Ascending aorta (tissue), 2 donors: ENCODE measurements at places on chromosomes 2 and 18.

GRCh38 chr2:195410074-195410671, 246.9 kb upstream of the SLC39A10 start:
- no peaks in the 10 kb centered on the region for H3K36me3 ChIP-seq
- H3K4me3 ChIP-seq: no peak overlapping the region
- no peaks in the 10 kb centered on the region for H3K4me1 ChIP-seq
- no peak for DNase-seq
- H3K27me3 ChIP-seq: no peaks in the 10 kb centered on the region
- H3K27ac ChIP-seq: no peak overlapping the region

DNA sequence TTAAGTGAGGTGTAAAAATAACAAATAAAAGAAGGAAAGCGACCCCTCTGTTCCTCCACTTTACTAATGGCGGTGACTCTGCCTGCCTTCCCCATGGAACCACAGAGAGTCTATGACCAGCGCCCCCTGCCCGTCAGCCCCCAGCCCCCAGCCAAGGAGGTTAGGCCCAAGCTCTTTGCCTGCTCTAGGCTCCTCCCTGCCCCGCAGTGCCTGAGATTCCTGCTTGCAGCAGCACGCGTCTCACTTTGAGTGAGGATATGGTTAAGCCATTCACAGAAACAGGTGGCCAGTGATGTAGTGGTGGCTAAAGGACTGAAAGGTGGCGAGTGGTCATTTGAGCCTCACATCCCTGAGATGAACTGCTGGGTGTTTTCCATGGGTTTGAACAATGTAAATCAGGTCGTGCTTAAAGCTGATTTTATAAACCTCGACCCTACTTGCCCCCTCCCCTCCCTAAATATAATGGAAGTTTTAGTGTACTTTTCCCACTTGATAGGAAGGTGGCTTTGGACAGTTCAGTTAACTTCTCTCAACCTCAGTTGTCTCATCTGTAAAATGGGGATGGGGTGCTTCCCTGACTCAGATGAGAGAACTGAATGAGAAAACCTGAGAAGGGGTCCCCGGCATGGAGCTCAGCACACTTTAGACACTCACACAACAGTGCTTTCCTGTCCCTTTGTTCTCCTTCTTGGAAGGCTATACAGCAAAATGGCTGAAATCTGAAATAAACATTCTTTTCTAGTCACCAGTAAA, 46.5 kb downstream of the IL1RL2 start:
- no peak for DNase-seq
- no peaks in the 10 kb centered on the region for H3K27me3 ChIP-seq
- no peaks in the 10 kb centered on the region for H3K36me3 ChIP-seq
- H3K4me1 ChIP-seq: peaks cover 3% of the 10 kb centered on the region
- no peak overlapping the region for H3K4me3 ChIP-seq

GRCh38 chr2:66561645-66562303, 126.8 kb downstream of the MEIS1 start:
- H3K27ac ChIP-seq: no peak overlapping the region
- no peaks in the 10 kb centered on the region for H3K36me3 ChIP-seq
- H3K4me3 ChIP-seq: no peak overlapping the region
- no peaks in the 10 kb centered on the region for H3K27me3 ChIP-seq
- peaks cover 9% of the 10 kb centered on the region for H3K4me1 ChIP-seq

GRCh38 chr2:1256632-1257324, 156.5 kb upstream of the TPO start:
- H3K27me3 ChIP-seq: no peaks in the 10 kb centered on the region
- no peaks in the 10 kb centered on the region for H3K36me3 ChIP-seq
- H3K4me1 ChIP-seq: no peaks in the 10 kb centered on the region
- no peak for DNase-seq

GRCh38 chr2:9966491-9967022, 15.1 kb downstream of the GRHL1 start:
- no peaks in the 10 kb centered on the region for H3K27me3 ChIP-seq
- no peak overlapping the region for H3K27ac ChIP-seq
- H3K36me3 ChIP-seq: no peaks in the 10 kb centered on the region
- DNase-seq: no peak
- no peaks in the 10 kb centered on the region for H3K4me1 ChIP-seq
